ENCODE measurements at places on chromosomes 4 and X. TPM values are rescaled to one million over a fixed set of nuclear protein-coding genes. Genes with fewer than 3 reads are reported as not detected.

The PRR27 gene
- not detected for polyA plus RNA-seq

The SCRG1 gene
- 0.39 TPM for polyA plus RNA-seq

The IL13RA2 gene
- 12.7 TPM for polyA plus RNA-seq

The PRRG3 gene
- polyA plus RNA-seq: 0.03 TPM

The SH3TC1 gene
- polyA plus RNA-seq: 3.3 TPM

The ARX gene
- polyA plus RNA-seq: not detected

The FUNDC1 gene
- 20.8 TPM for polyA plus RNA-seq

The PNMA5 gene
- polyA plus RNA-seq: not detected

The THAP6 gene
- polyA plus RNA-seq: 11.7 TPM

The HELT gene
- not detected for polyA plus RNA-seq

The CT45A2 gene
- not detected for polyA plus RNA-seq

The HMX1 gene
- not detected for polyA plus RNA-seq

GRCh38 chr4:99357948-99358347 lies 5.4 kb upstream of the ADH1C start:
- no peak for DNase-seq

- DNase-seq: peak; percentile 61
Observed at GRCh38 chr4:150573534-150573933, 8.4 kb upstream of the MAB21L2 start.

- no peak for DNase-seq
Observed at GRCh38 chrX:17922303-17922702, 61.2 kb upstream of the RAI2 start.

DNA sequence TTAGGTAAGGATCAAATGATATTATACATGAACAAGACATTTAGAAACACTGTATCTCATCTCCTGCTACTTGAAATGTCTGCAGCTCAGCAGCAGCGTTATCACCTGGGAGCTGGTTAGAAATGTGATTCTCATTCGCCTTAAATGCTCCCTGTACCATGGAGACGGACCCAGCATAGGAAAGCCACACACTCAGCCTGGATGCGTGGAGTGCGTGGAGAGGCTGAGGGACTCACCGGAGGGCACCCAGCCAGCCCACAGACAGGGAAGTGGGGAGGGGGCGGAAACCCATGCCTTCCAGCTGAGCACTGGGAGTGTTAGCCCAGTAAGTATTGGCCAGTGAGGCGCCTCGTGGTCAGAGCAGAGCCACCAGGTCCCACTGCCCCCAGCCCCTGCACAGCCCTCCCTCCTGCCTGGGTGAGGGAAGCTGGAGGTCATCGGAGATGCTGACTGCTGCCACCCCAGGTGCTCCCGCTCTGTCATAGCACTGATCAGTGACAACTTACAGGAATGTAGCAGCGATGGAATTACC lies 15.2 kb downstream of the SUPT20HL1 start:
- DNase-seq: no peak

DNA sequence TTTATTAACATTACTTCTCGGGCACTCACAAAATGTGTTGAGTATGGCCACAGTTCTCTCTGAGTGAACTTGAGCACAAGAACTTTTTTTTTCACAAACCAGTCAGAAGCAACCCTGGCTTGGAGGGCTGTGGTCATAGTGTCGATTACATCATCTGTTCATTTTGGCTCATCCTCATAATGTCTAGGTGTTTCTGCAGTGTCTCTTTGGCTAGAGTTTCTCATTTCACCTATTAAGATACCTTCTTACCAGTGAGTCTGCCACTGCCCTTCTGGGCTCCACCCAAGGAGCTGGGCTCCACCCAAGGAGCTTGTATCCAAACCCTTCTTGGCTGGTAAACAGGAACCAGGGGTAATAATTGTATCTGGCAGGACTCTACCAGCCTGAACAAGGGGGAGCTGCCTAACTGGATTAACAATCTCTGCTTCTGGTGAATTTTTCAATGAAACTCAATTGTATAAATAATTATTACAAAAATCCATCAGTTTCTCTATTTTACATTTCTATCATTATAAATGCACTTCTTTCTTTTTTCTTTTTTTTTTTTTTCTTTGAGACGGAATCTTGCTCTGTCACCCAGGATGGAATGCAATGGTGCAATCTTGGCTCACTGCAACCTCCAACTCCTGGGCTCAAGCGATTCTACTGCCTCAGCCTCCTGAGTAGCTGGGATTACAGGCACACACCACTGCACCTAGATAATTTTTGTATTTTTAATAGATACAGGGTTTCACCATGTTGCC lies 667.7 kb upstream of the SLIT2 start:
- DNase-seq: no peak

- peak; percentile 25 for DNase-seq
Observed at GRCh38 chr4:5683566-5683965, 24.8 kb downstream of the EVC2 start.

DNA sequence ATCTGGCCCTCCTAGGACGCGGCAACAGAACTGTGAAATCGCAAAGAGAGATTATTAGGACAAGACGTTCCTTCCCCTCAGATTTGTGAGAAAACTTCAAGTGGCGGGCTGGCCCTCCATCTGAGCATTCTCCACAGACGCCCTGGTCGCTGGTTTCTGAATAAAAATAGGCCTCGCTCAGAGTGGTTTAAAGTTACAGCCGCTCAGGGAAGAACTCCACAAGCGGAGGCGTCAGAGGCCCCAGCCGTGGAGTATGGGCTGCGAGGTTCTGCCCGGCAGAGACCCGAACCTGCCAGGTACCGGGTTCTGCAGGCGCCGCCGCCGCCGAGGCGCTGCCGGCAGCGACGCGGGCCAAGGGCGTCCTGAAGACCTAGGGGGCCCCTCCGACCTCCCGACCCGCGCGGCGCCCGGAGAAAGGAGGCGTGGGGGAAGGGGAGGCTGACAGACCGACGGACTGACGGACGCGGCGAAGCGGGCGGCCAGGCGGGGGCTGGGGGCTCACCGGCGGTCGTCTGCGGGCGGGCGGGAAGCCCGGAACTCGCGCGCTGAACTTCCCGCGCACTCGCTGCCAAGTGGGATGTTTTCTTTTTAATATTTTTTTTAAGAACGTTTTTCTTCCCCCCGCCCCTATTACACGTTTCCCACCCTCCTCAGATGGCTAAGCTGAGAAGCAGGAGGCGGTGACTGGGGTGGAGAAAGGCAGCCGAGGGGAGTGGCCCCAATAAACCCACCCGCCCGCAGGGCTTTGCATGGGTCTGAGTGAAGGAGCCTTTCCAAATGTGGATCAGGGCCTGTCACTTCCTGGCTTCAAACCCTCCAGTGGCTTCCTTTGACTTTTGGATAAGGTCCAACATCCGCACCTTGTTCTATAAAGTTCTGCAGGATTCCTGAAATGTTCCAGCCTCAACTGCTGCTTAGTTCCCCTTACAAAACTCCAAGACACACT lies at the start of gene PABPC4L:
Gene PABPC4L, minus strand, starts transcription at position 574 of the 946 bp plus-strand sequence. CDS start 770 bp downstream, outside the sequence.
- DNase-seq: peak; percentile 63

- no peak for DNase-seq
Observed at GRCh38 chr4:153242839-153243324, 38.6 kb downstream of the TRIM2 start.

GRCh38 chrX:44705817-44706551 lies 137.8 kb upstream of the DUSP21 start:
- no peak for DNase-seq

GRCh38 chr4:96175871-96176270 lies 336.0 kb downstream of the PDHA2 start:
- no peak for DNase-seq

- peak; percentile 1 for DNase-seq
Observed at GRCh38 chr4:37365888-37366287, 121.3 kb downstream of the NWD2 start.

- DNase-seq: no peak
Observed at GRCh38 chr4:149095811-149096210, 653.6 kb upstream of the NR3C2 start.

DNA sequence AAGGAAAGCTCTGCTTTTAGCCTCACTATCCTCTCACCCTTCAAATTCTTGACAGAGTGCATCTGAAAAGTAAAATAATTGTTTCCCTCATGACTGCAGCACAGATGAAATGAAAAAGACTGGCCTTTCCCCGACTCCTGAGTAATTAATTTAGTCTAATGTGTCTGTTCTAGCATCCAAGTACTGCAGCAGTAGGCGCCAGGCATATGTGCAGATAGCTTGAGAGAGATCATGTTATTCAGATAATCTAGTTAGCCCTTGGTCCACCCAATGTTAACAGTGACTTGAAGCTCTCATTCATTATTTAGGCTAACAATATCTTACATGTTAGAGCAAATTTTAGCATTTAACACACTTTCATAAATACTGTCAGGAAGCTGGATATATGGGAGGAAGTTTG lies 54.0 kb downstream of the MAP9 start:
- no peak for DNase-seq

GRCh38 chr4:173273941-173274340 lies 60.2 kb downstream of the HMGB2 start:
- no peak for DNase-seq

DNA sequence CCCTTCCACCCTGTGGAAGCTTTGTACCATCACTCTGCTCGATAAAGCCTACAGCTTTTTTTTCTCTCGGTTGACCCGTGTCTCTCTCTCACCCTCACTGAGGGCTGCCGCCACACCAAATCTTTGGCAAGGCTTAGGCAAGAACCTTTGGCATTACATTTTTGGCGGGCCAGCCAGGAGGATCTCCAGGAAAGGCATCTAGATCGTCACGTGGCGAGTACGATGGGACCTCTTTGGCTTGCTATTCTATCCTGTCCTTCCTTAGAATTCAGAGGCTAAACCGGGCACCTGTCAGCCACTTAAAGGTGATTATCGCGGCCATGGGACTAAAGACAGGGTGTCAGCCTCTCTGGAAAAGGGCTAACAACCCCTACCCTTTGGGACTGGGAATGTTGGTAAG lies 96.2 kb downstream of the UGT2B28 start:
- no peak for DNase-seq

- DNase-seq: peak; percentile 78
Observed at GRCh38 chrX:9911487-9911886, 55.7 kb upstream of the CLDN34 start.

DNA sequence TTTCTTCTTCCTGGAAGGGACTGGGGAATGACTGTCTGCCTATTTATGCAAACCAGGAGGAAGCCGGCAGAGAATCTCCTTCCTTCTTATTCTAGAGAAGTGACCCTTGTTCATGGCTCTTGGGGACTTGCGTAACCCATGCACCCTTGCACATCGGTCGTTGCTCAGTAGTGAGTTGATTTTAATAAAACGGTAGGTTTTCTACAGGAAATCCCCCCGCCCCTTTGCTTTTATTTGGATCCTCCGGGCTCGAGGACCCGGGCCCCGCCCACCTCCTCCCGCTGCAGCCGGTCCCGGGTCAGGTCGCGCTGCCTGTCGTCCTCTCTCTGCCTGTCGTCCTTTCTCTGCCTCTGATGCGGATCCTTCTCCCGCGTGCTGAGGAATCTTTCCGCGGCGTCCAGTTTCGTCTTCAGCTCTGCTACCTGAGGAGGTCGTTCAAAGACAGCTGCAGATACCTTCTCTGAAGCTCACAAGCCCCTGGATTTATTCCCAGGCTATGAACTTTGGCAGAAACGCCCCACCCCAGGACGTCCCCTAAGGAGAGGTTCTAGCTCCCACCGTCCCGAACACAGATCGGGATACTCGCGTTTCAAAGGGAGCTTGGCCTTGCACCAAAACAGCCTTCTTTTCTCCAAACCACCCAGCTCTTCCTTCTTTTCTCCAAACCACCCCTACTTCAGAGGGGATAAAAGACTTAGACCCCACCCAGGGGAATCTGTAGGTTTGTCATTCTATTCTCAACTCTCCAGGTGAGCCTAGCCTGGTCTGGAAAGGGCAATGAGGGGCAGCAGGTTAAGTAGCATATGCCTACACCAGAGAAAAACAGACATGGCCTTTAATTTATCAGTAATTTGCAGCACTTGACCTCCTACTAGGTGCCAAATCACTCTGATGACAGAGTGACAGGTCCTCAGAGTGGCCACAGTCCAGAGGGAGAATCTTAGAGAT lies 7.0 kb downstream of the TNIP3 start:
- DNase-seq: peak; percentile 25

DNA sequence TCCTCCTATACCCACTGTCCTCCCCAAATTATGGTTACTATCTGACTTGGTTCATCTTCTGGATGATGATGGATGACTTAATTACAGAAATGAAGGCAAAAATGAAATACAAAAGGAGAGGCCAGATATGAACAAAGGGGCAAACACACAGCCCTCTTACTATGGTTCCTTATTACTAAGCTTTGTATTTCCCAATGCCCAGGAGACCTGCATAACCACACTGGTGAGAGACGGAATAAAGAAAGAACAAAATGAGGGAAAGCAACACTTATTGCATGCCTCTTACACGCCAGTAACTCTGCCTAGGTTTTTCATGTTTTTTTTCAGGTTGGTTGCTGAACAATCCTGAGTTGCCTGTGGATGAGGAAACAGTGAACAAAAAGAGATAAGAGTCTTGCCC lies 120.5 kb downstream of the SLC10A7 start:
- no peak for DNase-seq

GRCh38 chr4:111930659-111931058 lies 214.6 kb upstream of the FAM241A start:
- DNase-seq: no peak

DNA sequence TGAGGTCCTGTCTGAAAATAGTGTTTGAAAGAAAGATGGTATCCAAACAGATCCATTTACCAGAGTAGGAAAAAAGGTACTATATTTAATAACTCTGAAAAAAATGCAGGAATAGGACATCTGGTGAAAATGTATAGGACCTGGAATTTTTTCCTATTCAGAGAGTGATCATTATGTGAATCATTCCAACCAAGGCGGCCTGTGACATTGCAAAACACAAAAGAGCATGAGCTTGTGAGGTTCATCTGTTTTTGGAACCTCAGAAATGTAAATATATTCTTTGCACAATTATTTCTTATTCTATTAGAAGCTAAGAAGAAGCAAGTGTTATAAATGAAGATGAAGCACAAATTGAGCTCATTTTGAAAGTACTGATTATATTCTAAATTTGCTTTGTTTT lies 2.0 kb downstream of the C4orf51 start:
- peak; percentile 21 for DNase-seq

DNA sequence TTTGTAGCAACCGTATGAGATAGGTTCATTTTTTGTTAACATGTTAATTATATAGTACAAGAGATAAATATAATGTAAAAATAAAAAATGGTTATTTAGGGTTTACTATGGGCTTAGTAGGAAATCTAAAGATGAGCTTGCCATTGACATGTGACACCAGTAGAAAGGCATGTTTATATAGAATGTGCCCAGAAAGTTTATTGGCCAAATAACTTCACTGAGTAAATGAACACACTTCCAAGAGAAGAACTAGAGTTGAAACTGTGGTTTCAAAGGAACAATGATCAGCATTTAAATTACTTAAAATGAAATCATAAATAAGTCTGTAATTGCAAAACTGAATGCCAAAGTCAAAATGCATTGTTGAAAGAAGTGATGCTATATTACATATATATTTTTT lies 503.3 kb downstream of the STPG2 start:
- no peak for DNase-seq
